ENCODE measurements at places on chromosomes 12 and 14.

- DNase-seq, result no peak
Measured at GRCh38 chr12:1995205-1995896, 8.9 kb downstream of the DCP1B start.

GRCh38 chr14:31967669-31967975 lies 109.5 kb upstream of the ARHGAP5 start:
- DNase-seq, result no peak

GRCh38 chr12:78571953-78572352 lies 292.6 kb upstream of the SYT1 start:
- DNase-seq, result no peak

- DNase-seq, result no peak
Measured at GRCh38 chr12:46453428-46453827, 80.9 kb upstream of the SLC38A2 start.

DNA sequence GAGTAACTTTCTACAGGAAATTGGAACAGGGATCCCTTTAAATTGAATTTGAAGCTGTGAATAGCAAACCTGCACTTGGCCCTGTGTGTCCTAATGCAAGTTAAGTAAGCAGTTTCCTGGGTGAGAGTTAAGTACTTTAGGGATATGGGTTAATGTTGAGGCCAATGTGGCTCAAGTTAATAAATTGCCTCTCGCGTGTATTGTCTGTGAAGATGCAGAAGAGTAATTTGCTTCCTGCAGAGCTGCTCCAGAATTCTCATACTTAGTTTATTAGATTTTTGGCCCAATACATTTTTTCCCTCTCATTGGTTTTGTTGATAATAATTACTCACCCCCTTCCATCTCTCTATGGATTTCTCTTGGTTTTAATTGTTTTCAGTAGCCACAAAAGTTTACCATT lies 86.5 kb downstream of the SLC25A47 start:
- DNase-seq, result no peak

- no peak for DNase-seq
Measured at GRCh38 chr14:80584744-80585505, 356.6 kb downstream of the CEP128 start.

Measured in non-pigmented ciliary epithelial cell (primary cell).